Inflammatory macrophage treated with lipopolysaccharide for 1 hour (primary cell): ENCODE measurements at places on chromosomes 6 and 20.

DNA sequence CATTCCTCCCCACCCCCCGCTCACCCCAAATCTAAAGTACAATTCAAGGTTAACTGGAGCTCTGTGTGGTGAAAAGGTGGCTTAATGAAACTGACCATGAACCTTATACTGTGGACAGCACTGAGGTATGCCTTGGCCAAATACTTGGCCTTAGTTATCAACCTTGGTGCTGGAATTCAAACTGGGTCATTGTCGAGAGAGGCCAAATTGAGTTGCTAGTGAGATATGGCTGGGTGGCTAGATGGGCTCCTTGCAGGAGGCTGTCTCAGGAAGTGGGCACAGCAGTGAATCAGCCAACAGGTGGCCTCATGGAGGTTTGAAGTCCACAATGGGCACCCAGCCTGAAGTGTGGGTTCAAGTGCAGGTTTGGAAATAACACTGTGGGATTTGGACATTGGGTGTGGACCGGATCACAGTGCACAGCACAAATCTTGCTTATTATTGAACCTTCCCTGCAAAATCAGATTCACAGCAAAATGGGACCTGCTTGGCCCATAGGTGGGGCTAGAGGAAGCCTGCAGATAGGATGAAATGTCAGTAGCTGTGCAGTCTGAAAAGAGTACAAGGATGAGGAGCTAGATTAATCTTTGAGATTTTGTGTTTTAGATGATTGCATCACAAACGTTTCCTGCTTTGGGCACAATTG is 5.6 kb upstream of the BTBD3 start:
- no peak for DNase-seq

GRCh38 chr20:5642155-5642981 is 107.8 kb upstream of the SHLD1 start:
- peak; percentile 86 for DNase-seq

DNA sequence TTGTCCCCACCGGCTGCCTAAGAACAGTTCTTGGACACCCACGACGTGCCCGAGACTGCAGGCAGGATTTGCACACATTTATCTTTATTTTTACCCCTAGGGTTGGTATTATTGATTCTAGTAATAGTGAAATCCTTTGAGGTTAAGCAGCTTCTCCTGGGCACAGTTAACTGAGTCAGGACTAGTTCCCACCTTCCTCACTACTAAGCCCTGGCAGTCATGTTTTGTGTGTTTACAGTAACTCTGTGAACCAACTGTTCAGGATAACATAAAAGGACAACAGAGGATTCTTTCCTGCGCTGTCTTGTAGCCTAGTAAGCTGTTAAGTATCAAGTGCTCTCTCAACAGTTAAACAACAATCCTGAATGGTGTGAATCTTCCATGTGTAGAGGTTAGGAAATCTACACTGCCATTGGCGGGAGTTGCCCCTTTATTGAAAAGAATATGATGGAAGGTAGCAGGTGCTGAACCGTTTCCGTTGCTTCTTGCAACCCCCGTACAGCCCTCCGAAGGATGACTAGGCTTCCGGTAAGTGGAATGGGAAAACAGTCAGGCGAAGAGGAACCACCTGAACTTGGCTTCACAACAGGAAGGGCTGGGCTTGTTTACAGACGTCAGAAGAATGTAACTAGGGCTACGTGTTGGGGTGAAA is 979 bp upstream of the SOD2 start:
- peak; percentile 89 for DNase-seq

GRCh38 chr20:54429364-54429763 is 46.0 kb upstream of the DOK5 start:
- DNase-seq: no peak

DNA sequence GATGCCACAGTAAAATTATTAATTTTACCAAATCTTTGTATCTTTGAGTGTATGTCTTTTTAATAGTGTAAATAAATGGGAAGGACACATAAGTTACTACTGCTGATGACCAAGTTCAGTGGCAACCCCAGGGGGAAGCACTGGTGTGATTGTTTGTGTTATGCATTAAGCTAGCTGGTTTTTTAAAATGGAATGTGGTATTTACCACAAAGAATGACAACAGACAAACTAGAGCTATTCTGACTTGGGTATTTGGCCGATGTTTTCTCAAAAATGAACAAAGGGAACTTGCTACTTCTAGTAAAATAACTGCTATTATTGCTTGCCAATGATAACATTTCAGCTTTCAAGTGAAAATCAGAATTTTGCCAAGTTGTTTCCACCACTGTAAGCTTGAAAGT is 2.9 kb downstream of the FNDC1 start:
- no peak for DNase-seq

GRCh38 chr6:41707565-41708200 is 27.7 kb downstream of the TFEB start:
- peak; percentile 69 for DNase-seq

DNA sequence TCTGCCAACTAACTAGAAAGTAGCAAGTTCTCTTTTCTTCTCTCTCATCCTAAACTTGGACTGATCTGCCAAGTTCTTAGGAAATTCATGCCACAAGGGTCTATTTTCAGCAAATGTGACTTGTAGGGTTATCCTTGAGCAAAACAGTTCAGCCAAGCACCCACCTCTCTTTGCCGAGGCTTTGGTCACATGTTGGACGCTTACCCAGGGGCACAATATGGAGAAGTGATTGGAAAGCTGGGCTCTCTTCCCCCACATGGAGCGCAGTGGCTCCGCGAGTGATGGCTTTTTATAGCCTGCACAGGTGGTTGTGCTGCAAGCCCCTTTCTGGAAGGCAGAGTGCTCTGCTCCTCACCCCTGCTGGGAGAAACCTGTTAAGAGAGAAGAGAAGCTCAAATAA is 47.7 kb upstream of the FNDC1 start:
- DNase-seq: peak; percentile 43

DNA sequence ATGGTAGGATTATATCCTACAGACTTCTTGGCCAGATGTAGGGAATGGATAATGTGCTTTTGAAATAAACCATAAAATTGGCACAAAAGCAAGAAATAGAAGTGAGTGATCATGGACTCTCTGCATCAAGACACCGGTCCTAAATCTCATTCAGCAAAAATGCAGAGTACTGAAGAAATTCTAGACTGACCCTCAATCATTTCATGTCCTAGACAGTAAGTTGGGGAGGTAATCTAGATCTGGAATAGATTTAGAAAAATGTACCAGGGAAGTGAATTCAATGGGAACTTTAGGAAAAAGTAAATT is 69.7 kb upstream of the ADTRP start:
- no peak for DNase-seq

GRCh38 chr6:49666930-49667757 is 30.5 kb upstream of the RHAG start:
- no peak for DNase-seq

GRCh38 chr6:134840086-134840867 is 109.6 kb downstream of the ALDH8A1 start:
- DNase-seq: no peak

- DNase-seq: no peak
Observed at GRCh38 chr6:36712816-36713215, 15.2 kb downstream of the RAB44 start.

DNA sequence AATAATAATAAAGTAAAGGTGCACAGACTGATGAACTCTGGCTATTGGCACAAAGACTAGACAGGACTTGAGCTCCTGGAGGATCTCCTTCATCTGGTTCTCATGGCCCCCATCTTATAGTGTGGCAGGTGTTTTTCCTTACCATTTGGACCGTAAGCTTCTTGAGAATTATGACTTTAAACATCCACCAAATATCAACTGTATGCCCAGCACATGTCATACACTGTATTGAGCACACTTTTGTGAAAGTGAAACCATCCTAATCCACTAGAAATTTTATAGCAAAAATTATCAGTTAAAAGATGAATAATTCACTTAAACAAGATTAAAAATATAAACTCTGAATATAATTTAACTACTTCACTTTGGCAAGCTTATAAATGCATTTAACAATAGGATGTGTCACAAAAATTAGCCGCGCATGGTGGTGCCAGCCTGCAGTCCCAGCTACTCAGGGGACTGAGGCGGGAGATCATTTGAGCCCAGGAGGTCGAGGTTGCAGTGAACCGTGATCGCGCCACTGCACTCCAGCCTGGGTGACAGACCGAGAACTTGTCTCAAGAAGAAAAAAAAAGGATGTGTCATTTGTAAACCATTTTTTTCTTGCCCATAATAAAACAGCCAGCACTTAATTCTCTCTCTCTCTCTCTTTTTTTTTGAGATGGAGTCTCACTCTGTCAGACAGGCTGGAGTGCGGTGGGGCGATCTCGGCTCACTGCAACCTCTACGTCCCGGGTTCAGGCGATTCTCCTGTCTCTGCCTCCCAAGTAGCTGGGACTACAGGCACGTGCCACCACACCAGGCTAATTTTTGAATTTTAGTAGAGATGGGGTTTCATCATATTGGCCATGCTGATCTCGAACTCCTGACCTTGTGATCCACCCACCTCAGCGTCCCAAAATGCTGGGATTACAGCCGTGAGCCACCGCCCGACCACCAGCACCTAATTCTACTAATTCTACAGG is 9.1 kb downstream of the HIVEP2 start:
- DNase-seq: no peak
